Neural crest cell (in vitro differentiated cells): ENCODE measurements at places on chromosomes 11 and 22. TPM values are rescaled to one million over a fixed set of nuclear protein-coding genes. Genes with fewer than 3 reads are reported as not detected.

DEPDC7 gene
- 3.9 and 4.2 TPM in 2 replicates for total RNA-seq

DNA sequence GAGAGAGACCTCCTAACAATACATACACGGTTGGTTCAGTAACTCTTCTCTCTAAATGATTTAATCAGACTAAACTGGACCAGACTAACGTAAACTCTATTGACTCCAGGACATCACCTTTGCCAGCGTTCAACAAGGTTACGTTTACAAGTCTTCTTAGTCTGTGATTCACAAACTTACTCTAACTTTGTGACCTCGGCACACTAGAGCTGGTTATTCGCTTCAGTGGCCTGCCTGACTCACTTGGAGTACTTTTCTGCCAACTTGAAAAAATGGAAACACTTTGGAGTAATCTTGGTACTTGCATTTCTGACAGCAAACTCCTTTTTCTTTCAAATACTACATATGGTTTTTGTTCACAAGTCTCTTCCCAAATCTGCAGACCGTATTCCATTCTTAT lies 26.2 kb downstream of the MTMR2 start:
- no peak for DNase-seq

GRCh38 chr11:119460097-119460496 lies 37.1 kb upstream of the THY1 start:
- DNase-seq, result no peak

DNA sequence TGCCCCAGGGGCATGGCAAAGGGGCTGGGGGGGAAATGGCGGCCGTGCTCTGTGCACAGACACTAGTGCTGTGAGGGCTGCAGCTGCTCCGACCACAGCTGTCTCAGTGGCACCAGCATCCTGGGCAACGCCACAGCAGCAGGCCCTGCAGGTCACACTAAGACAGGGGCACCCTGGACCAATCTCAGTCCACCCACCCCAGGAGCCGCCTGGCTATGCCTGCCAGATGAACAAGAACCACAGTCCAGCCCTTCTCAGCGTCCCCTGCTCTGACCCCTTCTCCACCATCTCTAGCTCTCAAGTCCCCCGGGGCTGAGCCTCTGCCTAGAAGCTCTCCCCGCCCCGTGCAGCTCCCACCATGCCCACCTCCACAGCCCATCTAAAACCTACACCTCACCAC lies 16.5 kb downstream of the TUBGCP6 start:
- DNase-seq, result no peak

DNA sequence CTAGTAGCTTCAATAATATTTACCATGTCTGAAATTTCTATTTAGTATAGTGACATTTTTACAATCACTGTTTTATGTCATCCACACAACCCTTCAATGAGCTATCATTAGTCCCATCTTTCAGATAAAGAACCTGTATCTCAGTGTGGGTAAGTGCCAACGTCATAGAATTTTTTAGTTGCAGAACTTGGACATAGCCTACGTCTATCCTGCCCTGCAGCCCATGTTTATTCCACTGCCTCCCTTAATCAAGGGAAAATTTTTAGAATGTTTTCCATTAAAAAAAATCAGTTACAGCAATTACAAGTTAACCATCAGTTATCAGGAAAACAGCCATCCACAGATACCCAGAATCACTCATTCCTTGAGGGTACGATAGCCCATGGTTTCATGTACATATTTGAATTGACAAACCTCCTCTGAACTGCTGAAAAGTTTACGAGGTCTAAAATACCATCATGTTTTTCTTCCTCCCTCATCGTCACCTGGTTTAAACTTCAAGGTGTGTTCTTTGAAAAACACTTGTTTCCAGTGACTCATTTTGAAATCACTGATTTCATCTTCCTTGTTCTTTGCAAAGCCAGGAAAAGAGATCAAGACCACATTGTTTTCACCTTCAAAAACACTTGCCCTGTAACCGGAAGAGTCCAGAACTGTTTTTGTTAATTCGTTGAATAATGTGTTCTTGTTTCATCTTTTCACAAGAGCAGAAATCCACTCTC lies 100.9 kb downstream of the FAM76B start:
- no peak for DNase-seq

- no peak for DNase-seq
Observed at GRCh38 chr11:110529043-110529442, 99.3 kb downstream of the FDX1 start.

DNA sequence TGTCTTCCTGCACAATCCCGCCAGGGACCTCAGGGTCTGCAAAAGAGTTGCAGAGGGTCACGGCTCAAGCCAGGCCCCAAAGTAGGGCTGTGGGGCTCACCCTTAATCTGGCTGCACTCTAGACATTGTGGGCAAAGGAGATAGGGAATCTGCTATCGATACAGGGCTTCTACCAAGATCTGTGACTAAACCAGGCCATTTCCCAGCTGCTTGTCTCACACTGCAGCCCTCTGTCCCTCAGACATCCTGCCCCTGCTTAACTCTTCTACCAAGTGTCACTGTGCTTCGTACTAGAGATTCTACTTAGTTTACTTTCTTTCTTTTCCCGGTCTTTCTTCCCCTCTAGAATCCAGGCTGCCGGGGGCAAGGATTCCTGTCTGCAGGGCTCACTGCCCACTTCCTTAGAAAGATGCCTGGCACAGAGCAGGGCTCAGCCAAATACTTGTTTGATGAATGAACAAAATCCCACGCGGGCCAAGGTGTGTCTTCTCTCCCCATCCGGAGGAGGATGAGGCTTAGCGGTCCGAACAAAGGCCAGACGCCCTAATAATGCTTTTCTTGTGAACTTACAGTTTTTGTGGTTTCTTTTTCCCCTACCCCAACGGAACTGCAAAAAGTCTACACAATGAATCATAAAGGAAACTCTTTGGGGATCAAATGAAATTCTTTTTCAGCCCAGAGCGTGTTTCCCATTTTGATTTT lies 61.3 kb upstream of the ANO1 start:
- no peak for DNase-seq
